Fibroblast of skin of abdomen (primary cell): ENCODE measurements at places on chromosomes 2 and 18.

- DNase-seq = no peak
These were observed 6.2 kb upstream of the ANXA4 start for GRCh38 chr2:69735686-69736085.

GRCh38 chr2:128664499-128664971 is 345.9 kb upstream of the HS6ST1 start:
- DNase-seq = no peak

DNA sequence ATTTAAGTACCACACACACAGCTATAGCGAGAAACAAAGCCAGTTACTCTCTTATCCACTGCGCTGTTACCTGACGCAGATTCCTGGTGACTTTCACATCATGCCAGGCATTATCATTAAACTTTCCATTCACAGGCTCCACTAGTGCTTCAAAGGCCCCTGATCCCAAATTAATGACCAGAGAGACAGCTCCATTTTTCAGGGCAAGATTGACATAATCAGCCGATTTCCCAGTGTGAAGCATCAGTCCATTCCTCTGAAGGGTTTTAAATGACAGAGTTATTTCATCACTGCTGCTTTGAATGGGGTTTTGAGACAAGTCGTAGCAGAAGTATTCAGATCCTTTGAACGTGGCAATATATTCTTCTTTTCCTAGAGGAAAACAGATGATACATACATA is 408.7 kb downstream of the NRXN1 start:
- DNase-seq = no peak

GRCh38 chr2:54755641-54756326 is 32.3 kb downstream of the EML6 start:
- DNase-seq = no peak

GRCh38 chr18:2881840-2882195 is 35.0 kb downstream of the EMILIN2 start:
- no peak for DNase-seq
